Activated naive CD4-positive, alpha-beta T cell treated with anti-CD3 and anti-CD28 coated beads, Interleukin-2, amount 50 U/mL, for 72 hours (primary cell): ENCODE measurements at places on chromosomes 6 and 20.

DNA sequence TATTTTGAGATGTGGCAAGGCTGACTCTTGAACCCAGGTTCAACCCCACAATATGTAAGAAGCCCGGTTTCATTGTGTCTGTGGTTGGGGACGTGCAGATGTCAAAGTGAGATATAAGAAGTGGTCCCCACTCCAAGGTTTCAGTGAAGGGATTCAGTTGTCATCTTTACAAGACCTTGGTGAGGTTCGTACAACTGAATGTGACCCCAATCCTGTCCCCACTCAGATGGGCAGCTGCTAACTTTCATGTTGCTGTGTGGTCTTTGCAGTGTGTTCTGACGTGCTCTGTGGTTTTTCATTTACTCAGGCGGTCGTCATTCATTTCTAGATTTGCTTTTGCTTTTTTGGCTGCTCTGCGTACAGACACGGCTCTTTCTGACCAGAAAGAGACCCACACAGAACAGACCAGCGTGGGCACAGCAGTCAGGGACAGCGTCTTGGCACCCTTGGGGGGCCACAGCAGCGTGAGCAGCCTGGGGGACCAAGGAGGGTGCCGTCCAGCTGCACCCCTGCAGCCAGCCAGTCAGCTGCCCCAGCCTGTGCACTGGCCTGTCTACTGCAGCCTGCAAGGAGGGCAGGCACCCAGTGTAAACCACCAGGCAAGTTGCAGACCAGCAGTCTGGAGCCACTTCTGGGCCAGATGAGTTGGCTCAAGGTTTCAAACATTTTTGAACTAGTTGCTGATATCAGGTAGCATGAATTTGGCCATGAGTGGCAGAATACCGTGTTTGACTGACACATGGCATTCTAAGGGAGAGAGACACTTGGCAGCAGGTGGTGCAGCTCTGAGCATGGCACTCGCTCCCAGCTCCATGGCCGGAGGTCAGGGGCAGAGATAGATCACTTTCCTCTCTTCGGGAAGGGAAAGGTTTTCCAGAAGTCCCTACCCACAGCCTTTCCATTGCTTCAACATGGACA, 49.4 kb upstream of the IRF4 start:
- DNase-seq, result no peak

DNA sequence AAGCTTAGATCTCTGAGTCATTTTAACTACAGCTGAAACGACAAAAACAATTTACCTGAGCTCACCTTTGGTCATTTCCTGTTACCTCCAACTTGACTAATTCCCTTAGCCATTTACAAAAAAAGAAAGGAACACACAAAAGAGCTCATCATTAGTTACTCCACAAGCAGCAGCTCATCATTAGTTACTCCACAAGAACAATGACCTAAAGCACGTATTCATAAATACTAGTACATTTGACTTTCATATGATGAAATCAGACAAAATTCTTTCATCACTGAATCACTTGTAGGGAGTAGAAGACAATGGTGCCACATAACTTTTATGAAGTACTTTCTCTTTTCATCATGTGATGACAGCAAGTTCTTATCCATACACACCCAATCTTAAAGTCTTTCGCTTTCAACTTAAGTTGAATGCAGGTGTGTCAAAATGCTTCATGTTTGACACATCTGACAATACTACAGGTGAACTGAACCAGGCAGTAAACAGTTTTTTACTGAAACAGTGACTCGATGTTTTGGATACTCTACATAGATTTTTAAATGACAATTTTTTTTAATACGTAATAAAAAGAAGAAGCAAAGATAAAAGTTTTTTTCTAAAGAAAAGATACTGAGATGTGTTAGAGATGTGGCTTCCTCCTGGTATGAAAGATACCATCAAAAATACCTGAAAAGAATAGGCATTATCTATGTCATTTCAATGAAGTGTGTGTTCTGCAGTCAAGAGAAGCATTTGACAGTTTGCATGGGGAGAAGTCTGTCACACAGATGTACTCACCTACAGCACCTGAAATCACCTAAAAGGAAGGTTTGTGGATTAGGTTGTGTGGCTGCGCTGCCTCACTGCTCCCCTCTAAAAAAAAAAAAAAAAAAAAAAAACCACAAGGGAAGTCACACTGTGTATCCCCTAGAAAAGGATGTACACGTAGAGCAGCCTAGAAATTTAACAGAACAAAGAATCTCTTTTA, 109.1 kb downstream of the PRDM1 start:
- no peak for DNase-seq

DNA sequence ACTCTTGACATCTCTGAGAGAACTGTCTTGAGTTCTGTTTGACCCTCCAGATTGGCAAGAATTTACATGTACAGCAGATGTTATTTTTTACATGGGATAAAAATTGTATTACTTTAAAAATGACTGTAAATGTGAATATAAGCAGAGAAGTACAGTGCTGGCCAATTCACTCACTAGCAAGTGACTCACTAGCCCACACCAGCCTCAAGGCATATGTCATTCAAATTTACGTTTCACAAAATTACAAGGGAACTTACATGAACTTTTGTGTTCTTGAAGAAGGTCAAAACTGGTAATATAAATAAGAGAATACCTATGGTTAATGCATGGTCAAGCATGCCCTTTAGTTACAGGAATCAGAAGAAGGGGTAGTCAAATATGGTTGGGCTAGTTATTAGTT, 54.0 kb upstream of the HMGCLL1 start:
- no peak for DNase-seq

DNA sequence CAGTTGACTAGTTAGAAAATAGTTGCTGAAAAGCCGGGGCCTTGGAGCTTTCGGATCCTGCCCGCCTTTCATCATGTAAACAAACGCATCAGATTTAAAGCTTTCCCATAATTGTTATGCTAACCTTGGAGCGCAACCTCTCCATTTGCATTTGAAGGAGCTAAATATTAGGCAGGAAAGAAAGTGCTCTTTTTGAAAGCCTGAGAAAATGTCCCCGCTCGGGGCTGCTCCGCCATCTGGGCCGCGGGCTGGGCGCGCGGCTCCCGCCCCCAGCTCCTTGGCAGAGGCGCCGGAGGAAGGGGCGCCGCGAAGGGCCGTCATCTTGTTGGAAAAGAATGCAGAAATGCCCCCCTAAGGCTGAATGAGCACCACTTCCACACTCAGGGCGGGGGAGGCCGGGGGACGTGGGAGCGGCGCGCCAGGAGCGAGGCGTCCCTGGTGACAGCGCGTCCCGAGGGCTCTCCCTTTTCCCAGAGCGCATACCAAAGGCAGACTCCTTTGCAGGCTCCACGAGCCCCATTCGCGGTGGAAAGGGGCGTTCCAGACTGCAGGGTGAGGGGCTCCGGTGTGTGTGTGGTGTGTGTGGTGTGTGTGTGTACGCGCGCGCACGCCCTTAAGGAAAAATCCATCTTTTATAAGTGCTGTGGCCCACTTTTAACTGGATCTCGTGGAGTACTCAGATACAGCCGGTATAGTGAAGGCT, 145.6 kb upstream of the ID4 start:
- DNase-seq, result no peak

DNA sequence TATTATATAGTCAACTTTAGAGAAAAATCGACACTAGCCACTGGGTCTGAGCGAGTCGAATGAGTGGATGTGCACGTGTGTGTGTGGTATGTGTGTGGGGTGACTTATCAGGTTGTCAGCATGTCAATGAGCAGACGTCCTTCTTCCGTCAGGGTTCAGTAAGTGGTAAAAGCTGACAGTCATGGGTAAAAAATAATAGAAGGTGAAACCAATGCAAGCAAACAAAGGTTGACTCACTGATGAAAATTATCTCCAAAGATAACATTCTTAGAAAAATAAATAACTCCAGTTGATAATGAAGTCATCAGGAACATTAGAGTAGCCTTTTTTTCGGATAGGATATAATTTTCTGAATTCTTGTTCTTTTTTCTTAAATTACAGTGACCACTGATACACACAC, 243.8 kb upstream of the FOXQ1 start:
- DNase-seq, result no peak

GRCh38 chr6:69813508-69813907, 16.7 kb upstream of the LMBRD1 start:
- no peak for DNase-seq

DNA sequence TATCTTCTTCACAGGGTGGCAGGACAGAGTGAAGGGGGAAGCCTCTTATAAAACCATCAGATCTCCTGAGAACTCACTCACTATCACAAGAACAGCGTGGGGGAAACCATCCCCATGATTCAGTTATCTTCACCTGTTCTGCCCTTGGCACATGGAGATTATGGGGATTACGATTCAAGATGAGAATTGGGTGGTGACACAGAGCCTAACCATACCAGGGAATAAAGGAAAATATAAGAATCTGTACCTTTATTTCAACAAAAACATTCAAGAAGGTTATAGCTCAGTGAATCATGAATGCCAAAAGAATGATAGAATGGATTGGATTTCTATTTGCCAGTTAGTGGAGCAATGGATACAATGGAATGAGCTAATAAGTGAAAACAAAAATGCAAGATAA, 214.4 kb downstream of the PTPRK start:
- no peak for DNase-seq

DNA sequence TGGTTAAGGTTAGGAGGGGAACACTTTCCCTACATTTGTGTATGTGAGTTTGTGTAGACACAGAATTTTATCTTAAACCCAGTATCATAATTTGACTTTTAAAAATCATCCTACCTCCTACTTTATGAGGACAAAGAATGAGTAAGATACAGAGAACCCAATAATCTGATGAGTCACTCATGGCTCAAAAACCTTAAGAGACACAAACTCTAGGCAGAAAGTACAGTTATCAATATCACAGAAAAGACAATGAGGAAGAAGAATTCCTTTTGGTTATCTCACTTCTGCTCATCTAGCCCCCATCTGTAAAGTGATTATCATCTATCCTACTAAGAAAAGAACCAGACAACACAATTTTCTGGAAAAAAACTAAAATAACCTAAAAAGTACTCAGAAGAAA, 87.7 kb downstream of the EPB41L2 start:
- no peak for DNase-seq

DNA sequence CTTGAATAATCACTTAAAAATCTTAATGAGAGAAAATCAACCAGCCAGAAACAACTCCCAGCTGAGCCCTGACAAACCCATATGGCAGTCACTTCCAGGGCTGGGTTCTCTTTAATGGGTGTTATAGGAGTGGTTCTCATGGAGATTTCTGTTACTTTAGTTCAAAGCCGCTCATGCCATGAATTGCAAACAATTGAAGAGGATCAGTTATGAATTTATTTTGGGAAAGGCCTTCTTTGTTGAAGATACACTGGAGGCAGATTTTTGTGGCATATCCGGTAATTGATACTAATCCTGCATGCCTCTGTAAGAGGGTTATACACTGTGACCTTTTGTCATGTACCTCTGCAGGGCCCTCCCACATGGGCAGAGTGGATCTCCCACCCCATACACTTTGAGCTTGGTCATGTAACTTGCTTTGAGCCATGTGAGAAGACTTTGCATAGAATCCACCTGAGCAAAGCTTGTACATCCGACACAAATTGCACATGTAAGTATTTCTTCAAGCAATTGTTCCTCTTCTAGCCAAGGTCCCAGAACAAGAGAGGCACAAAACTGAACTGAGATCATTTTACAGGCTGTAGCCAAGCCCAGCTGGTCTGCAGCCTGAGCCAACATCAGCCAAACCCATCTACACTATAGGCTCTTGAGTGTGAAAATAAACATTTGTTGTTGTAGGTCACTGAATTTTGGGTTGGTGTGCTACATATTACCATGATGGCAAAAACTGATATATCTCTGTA, 492.3 kb downstream of the PREX1 start:
- DNase-seq, result no peak
